ENCODE measurements at places on chromosomes 16 and 17. TPM values are rescaled to one million over a fixed set of nuclear protein-coding genes. Genes with fewer than 3 reads are reported as not detected.

The SLC35G6 gene
- not detected for total RNA-seq

The CDK5R1 gene
- total RNA-seq, result 9.9 TPM

The MILR1 gene
- not detected for total RNA-seq

The SLC6A2 gene
- not detected for total RNA-seq

The PRR29 gene
- total RNA-seq, result 0.67 TPM

The OR3A3 gene
- not detected for total RNA-seq

The NEUROD2 gene
- total RNA-seq, result not detected

The SMIM5 gene
- not detected for total RNA-seq

The KRTAP4-9 gene
- not detected for total RNA-seq

The CTRL gene
- total RNA-seq, result 1.7 TPM

The RAD51C gene
- 10.4 TPM for total RNA-seq

The CD300H gene
- total RNA-seq, result not detected

The FBXL16 gene
- 10.3 TPM for total RNA-seq

The NT5C3B gene
- total RNA-seq, result 71.4 TPM

The ANKRD40CL gene
- total RNA-seq, result not detected

The DLX3 gene
- total RNA-seq, result 0.15 TPM

The MARVELD3 gene
- 34.8 TPM for total RNA-seq

The KRTAP2-1 gene
- not detected for total RNA-seq

The RGS9 gene
- total RNA-seq, result 14.3 TPM

The OR1E2 gene
- total RNA-seq, result not detected

The EPX gene
- not detected for total RNA-seq

The RAB11FIP3 gene
- 32.4 TPM for total RNA-seq

The WFIKKN1 gene
- total RNA-seq, result 10.2 TPM

The GPR139 gene
- 0.84 TPM for total RNA-seq

The OR4D1 gene
- total RNA-seq, result 0.32 TPM

The CALB2 gene
- total RNA-seq, result 2.7 TPM

The AKAP1 gene
- 110 TPM for total RNA-seq

The PPP1R9B gene
- 13.1 TPM for total RNA-seq

Data from H1 (cell line).